ENCODE measurements at places on chromosomes 1 and 21.

DNA sequence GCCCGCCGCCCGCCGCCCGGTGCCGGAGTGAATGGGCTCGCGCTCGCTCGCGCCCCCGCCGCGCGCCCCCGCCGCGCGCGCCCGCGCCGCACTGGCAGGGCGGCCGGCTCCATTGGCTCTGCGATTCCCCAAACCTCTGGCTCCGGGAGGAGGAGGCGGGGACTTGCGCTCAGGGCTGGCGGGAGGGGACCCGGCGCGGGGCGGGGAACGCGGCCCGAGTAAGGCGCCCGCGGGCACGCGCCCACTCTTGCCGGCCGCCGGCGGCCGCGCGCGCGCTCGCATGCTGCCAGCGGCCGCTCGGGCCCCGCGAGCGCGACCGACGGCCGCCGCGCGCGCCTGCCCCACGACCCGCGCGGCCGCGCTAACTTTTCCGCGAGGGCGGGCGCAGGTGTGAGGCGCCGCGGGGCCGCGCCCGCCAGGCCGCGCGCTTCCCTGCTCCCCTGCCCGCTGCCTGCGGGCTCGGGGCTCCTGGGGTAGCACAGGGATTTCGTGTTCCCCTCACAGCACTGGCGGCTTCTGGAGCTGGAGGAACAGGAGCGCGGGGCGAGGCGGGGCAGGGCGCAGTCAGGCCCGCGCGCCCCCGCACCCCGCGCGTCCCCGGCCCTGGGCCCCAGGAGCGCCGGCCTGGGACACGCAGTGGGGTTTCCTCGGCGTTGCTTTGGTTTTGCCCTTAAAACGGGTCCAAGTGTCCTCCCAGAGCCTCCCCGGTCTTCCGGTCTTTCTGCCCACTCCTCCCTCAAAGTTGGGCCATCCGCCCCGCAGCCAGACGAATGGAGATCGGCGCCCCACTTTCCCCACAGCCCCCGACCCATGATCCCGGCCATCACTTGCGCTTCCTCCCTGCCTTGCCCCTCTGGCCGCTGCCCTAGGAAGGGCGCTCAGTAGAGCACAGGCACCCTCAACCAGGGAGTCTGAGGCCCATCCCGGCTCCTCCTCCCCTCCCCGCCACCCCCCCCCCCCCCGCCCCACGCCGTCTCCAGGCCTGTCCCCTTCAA lies 101.5 kb downstream of the CASZ1 start:
- peak; percentile 43 for DNase-seq

- no peak for DNase-seq
Measured at GRCh38 chr1:92476071-92476631, 10.6 kb downstream of the GFI1 start.

- no peak for DNase-seq
Measured at GRCh38 chr21:38325731-38326420, 69.1 kb downstream of the KCNJ15 start.

DNA sequence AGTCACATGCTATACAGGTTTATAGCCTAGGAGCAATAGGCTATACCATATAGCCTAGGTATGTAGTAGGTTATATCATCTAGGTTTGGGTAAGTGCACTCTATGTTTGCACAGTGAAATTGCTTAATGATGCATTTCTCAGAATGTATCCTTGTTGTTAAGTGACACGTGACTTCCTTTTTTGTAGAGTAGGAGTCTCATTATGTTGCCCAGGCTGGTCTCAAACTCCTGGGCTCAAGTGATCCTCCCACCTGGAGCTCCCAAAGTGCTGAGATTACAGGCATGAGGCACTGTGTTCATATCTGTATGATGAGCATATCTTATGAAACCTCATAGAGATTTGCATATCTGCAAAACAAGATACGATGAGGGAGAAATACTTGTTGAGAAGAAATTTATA lies 13.8 kb upstream of the ABCB10 start:
- DNase-seq = no peak

- no peak for DNase-seq
Measured at GRCh38 chr1:187045371-187045770, 216.6 kb downstream of the PLA2G4A start.

GRCh38 chr1:165635823-165636222 lies 4.8 kb downstream of the MGST3 start:
- no peak for DNase-seq

DNA sequence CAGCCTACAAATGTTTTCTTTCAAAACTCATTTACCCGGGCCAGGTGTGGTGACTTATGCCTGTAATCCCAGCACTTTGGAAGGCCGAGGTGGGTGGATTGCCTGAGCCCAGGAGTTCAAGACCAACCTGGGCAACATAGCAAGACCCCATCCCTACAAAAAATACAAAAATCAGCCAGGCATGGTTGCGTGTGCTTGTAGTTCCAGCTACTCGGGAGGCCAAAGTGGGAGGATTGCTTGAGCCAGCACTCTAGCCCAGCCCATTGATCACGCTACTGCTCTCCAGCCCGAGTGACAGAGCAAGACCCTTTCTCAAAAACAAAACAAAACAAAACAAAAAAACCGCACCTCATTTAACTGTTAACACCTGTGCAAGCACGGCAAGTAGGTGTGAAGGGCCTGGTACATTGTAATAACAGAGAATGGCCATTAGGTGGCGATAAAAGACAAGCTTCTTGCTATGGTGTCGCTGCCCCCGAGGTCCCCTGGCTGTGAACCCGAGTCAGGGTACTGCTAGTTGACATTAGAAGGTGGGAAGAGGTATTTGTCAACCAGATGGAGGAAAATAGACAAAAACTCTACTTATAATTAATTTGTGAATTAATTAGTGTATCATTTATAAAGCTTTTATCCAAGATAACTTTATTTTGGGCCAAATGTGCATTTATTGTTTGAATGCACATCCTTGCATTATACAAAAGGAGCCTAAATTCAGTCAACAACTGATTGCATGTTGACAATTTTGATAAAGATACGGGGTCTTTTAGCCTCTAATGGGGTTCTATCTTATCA lies 66.5 kb downstream of the SH3BGR start:
- DNase-seq = peak; percentile 83

DNA sequence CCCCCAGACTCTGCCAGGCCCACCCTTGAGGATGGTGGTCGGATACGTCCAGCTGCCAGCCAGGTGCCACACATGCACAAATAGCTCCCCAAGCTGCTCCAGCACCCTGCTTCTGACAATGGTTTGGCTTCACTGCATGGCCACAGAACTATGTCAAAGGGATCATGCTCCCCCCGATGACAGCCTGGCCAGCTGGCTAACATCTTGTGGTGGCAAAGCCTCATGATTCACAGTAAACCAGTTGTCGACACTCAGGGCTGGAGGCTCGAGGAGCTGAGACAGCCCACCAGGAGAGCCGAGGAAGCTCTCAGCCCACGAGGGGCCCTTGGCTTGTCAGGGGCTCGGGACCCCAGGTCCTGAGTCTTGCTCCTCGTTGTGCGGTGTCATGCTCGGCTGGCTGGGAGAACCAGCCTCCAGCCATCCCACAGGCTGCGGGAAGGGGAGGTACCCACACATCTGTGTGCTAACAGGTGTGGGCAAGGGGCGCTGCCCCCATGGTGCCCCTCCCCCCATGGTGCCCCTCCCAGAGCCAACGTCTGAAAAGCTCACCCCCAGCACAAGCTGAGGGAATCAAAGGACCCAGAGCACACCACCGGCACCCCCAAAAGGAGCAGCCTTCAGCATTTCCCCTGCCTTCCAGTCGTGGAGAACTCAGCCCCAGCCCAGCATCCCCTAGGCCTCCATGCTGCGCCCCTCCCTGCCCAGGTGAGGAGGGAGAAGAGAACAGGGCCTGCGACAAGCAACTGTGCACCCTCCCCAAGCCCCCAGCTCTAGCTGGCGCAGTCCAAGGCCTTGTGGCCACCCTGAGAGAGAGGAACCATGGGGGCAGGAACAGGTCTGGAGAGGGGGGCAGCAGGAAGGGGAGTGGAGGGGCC lies 41.2 kb downstream of the KIF21B start:
- no peak for DNase-seq

- DNase-seq = no peak
Measured at GRCh38 chr1:239805851-239806772, 285.6 kb upstream of the FMN2 start.

GRCh38 chr1:96710708-96711477 lies 10.7 kb upstream of the PTBP2 start:
- no peak for DNase-seq

DNA sequence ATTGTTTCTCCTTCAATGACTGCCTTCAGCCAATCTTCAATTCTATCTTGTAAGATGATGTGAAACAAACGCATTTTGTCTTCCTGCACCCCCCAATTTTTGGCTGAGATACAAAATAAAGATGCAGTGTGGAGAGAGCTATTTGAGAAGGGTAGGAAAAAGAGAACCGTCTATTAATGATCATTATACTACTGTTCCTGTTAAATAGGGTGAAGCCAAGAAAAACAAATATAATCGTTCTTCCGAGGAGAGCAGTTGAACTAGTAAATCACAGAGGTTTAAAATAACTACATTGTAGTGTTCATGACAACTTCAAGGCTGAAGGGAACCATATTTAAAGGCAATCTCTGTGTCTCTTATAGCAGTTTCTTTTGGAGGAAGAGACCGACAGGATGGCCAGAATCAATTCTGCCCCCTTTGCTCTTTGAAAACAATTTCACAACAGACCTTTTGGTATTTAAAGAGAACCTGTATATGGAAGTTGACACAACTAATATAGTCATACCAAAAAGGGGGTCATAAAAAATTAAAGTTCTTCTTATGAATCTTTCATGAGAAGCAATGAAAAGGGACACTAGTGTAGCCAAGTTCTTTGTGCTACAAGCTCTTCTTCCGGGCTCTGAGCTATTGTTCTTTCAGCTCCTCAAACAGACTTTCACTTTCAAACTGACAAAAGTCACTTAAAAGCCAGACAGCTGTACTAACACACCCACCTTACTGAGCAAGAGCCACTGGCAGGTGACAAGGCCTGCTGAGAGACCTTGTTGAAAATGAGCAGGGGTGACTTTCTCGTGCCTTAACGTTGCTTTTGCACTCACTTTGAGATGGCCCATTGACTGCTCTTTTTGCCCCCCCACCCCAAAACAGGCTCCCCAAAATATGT lies 30.9 kb downstream of the PROX1 start:
- no peak for DNase-seq

DNA sequence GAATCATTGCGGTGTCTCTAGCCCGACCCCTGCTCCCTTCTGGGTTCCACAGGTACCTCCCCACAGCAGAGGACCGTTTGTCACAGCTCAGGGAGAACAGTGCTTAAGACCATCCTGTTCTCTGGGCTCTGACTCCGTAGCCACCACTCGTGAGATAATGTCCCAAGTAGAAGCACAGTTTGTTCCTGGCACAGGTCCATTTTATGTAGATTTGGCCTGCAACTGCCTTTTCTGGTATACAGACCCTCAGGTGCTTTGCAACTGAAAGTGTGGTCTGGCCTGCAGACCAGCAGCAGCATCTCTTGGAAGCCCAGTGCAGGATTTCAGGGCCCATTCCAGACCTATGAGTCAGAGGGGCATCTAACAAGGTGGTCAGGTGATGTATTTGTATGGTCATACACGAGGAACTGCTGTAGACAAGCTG lies 28.4 kb upstream of the TMEM125 start:
- peak; percentile 42 for DNase-seq

- DNase-seq = peak; percentile 20
Measured at GRCh38 chr1:12556368-12556930, 61.6 kb downstream of the DHRS3 start.

DNA sequence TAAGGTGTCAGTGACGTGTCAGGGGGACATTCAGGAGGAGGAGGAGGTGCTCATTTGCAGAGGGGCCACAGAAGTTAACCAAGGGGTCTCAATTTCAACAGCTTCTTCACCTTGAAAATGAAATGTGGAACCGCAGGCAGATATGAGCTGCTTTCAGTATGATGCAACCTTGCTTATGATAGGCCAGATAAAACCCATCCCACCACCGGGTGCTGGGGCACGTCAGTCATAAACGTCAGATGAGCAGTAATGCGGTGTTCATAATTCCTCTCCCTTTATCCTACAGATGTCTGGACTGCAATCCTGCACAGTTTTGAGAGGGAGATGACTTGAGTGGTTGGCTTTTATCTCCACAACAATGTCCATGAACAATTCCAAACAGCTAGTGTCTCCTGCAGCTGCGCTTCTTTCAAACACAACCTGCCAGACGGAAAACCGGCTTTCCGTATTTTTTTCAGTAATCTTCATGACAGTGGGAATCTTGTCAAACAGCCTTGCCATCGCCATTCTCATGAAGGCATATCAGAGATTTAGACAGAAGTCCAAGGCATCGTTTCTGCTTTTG lies 1.7 kb downstream of the PTGFR start:
- no peak for DNase-seq

DNA sequence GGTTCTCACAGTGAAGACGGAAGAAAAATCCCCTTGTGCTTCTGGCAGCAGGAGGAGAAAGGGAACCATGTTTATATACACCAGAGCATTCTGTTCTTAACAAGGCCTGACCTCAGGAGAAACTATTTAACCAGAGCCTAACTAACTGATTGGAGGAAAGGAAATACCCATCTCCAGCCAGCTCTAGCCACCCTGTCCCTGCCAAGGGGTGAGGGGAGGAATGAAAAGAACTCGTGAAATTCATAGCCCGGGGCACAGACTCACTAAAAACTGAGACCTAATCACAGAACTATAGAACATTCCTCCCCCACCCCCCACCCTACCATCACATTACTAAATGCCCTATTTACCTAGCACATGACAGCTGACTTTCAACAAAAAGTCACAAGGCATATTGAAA lies 65.0 kb downstream of the KCNH1 start:
- peak; percentile 47 for DNase-seq

- no peak for DNase-seq
Measured at GRCh38 chr1:5889901-5890300, 102.3 kb downstream of the NPHP4 start.

- no peak for DNase-seq
Measured at GRCh38 chr1:94205639-94206038, 31.7 kb downstream of the ARHGAP29 start.

DNA sequence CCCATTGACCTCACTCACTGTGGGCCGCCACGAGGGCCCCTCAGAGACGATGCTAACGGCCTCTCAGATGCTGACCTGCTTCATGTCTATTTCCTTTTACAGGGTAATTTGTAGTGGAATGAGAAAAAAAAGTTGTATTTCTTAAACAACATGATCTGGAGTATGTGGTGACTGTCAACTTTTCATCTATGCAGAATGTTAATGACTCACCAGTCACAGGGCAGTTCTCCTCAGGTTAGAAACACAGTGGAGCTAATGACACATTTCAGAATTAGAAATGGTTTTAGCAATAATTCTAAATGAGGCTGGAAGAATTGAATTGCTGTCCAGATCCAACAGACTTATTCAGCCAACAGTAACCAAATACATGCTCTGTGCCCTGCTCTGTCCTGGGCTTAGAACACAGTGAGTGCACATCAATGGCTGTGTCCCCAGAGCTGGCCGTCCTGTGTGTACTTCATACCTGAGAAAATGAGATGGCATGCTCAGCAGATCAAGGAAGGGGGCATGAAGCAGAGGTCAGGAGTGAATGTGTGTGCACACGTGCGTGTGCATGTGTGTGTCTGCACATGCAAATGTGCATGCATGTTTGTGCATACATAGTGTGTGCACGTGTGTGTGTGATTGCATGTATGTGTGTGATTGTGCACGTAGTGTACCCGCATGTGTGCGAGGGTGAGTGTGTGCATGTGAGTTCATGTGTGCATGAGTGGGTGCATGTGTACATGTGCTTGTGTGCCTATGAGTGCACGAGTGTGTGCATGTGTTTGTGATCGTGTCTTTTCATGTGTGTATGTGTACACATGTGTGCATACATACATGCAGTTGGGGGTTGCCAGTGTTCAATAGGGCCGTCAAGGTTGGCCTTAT lies 145.3 kb downstream of the PCBP3 start:
- DNase-seq = no peak
